PC-9 (cell line): ENCODE measurements at places on chromosomes 16 and 17. TPM values are rescaled to one million over a fixed set of nuclear protein-coding genes. Genes with fewer than 3 reads are reported as not detected.
A peak's percentile ranks its signal among the peaks of the same experiment; 100 is the strongest.

DNA sequence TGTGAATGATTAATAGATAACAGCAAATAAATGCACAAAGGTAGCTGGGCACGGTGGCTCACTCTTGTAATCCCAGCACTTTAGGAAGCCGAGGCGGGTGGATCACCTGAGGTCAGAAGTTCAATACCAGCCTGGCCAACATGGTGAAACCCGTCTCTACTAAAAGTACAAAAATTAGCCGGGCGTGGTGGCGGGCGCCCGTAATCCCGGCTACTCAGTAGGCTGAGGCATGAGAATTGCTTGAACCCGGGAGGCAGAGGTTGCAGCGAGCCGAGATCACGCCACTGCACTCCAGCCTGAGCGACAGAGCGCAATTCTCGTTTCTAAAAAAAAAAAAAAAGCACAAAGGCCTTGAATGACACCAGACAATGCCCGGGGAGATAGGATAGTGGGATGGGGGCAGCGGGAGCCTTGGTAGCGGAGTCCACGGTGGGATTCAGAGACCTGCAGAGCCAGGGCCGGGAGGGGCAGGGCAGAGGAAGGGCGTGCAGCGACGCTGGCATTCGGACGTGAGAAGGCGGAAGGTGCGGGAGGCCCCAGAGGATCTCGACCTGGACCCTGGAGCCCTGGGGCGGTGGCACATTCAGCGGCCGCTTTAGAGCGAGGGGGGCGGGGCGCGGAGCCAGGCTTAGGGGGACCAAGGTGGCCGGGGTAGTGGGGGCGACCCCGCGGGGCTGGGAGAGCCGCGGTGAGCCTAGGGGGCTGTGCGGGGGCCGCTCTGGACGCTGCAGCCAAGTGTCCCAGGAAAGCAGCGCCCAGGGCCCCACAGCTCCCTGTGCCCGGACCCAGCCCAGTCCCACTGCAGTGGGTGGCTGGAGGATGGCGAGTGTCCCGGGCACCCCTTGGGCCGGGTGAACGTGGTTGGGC is 999 bp upstream of the FLYWCH2 start:
- DNase-seq = peak; percentile 58
- peaks cover 5% of the 10 kb centered on the region; the same call in 1 of the 2 replicates for H3K4me1 ChIP-seq
- peak overlapping the region; percentile 95 for H3K4me3 ChIP-seq
- no peaks in the 10 kb centered on the region for H3K36me3 ChIP-seq
- H3K27me3 ChIP-seq = no peaks in the 10 kb centered on the region

DNA sequence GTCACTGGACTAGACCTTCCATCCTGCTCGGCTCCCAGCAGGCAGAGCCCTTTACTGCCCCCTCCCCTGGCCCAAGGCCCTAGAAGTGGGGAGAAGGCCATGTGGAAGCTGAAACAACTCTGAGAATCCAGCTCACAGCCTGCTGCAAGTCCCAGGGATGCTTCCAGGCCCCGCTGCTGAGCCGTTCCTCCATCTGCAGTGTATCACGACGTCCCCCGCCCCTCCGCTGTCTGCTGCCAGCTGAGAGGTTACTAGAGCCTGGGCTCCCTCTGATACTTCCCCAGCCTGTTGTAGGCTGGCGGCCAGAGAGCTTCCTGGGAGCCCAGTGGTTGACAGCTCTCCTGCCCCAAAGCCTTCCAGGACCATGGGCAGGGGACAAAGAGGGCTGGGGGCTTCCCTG is 118.2 kb downstream of the MGAT5B start:
- H3K27me3 ChIP-seq = no peaks in the 10 kb centered on the region
- H3K4me3 ChIP-seq = no peak overlapping the region
- DNase-seq = no peak
- no peaks in the 10 kb centered on the region for H3K4me1 ChIP-seq
- no peak overlapping the region for H3K27ac ChIP-seq

- H3K4me1 ChIP-seq = peaks cover 68% of the 10 kb centered on the region
- no peaks in the 10 kb centered on the region for H3K27me3 ChIP-seq
- H3K27ac ChIP-seq = peak overlapping the region; percentile 99
- peak; percentile 96 for DNase-seq
These were observed 21.7 kb downstream of the KRT23 start for GRCh38 chr17:40915721-40916256.

The CASKIN1 gene
- 2.1 and 3.3 TPM in 2 replicates for total RNA-seq

- no peaks in the 10 kb centered on the region for H3K36me3 ChIP-seq
- H3K4me3 ChIP-seq = no peak overlapping the region
- H3K4me1 ChIP-seq = peaks cover 14% of the 10 kb centered on the region
- peak; percentile 69 for DNase-seq
- no peaks in the 10 kb centered on the region for H3K27me3 ChIP-seq
These were observed 23.4 kb upstream of the METRNL start for GRCh38 chr17:83055911-83056582.

GRCh38 chr16:28155293-28155692 is 56.5 kb downstream of the XPO6 start:
- H3K27ac ChIP-seq = no peak overlapping the region
- no peak overlapping the region for H3K4me3 ChIP-seq
- no peaks in the 10 kb centered on the region for H3K27me3 ChIP-seq
- DNase-seq = no peak
- H3K36me3 ChIP-seq = peaks cover 29% of the 10 kb centered on the region; the same call in 1 of the 2 replicates

DNA sequence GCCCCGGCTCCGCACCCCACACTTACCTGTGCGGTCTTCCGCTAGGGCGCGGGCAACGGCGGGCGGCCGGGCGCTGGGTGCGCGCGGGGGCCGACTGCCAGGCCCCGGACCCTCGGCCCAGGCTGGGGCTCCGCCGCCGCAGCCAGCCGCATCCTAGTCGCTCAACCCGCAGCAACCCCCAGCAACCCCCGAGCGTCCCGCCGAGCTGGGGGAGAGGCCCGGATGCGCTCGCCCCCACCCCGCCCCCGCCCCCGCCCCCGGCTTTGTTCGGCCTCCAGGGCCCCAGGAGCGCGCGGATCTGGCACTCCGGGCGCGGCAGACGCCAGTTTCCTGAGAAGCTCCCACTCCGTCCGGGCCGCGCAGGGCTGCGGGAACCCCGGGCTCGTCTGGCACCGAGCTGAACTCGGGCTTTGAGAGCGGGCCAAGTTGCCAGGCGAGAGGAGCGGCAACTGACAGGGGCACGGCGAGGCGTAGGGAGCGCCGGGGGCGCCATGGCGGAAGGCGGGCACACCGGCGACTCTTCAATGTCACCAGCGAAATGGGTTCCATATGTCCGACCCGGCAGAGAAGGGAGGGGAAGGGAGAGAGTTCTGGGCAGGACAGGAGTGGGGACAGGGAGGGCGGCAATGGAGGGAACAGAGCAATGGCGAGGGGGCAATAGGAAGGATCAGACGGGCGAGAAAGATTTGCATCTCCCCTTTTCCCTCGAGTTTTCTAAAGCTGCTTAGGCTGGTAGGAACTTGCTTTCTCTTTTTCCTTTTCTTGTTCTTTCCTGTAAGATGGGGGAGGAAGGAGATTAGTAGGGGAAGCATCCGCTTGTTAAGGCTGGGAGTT is 13.7 kb downstream of the HOXB4 start:
- no peaks in the 10 kb centered on the region for H3K36me3 ChIP-seq

DNA sequence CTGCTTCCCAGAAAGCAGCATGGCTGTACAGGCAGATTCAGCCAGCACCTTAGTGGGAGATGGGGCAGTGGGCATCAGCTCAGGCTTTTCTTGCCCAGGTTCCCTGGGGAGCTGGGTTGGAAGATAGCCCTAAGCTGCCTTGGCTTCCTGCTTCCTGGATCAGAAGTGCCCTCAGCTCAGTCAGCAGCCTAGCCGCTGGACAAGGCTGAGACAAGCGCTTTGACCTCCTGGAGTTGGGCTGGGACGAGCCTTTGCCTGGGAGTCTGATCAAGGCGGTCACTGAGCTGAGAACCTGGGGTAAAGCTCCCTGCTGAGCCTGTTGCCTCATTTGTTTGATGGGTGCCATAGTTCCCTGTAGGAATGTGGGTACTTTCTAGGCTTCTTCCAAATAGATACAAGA is 190.0 kb downstream of the RAB11FIP4 start:
- peaks cover 21% of the 10 kb centered on the region; the same call in 1 of the 2 replicates for H3K36me3 ChIP-seq
- H3K4me3 ChIP-seq = no peak overlapping the region
- H3K27ac ChIP-seq = peak overlapping the region; percentile 71
- H3K4me1 ChIP-seq = peaks cover 63% of the 10 kb centered on the region

DNA sequence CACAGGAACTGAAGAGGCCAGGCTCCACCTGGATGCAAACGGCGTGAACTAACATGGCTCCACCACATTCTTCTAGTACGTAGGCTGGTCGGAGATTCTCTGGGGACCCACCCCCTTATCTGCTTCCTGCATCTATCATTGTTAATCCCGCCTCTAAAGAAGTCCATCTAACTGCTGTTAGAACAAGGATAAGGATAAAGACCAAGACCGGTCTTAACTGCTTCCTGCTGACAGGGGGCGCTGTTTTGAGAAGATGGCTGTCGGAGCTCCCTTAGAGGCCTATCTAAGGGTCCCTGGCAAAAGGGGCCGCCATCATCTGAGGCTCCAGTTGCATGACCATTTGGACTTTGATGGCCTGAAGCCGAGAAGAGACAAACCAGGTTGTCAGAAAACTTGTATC is 25.8 kb upstream of the TNFSF12 start:
- H3K27me3 ChIP-seq = no peaks in the 10 kb centered on the region
- H3K4me3 ChIP-seq = no peak overlapping the region
- no peak overlapping the region for H3K27ac ChIP-seq
- no peaks in the 10 kb centered on the region for H3K36me3 ChIP-seq

The IFI35 gene
- 19.7 and 22.1 TPM in 2 replicates for total RNA-seq

The UBE2I gene
- total RNA-seq = 218 and 271 TPM in 2 replicates

The TPSD1 gene
- total RNA-seq = not detected in 2 replicates

GRCh38 chr16:13348416-13348815 is 447.0 kb downstream of the SHISA9 start:
- no peak overlapping the region for H3K4me3 ChIP-seq
- H3K27ac ChIP-seq = no peak overlapping the region
- H3K4me1 ChIP-seq = no peaks in the 10 kb centered on the region
- no peaks in the 10 kb centered on the region for H3K36me3 ChIP-seq
- no peak for DNase-seq

DNA sequence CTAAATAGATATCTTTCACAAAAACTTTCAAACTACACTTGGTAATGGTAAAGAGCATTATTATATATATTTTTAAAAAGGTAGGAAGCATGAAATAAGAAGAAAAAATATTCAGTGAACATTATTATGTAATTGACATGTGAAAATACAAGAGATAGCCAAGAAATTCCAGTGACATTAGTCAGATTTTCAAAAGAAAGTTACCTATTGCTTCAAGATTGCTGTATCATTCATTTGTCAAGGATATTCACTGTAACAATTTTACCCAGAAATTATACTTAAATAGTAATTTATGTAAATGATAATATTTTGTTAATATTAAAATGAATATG is 350.2 kb downstream of the KIF2B start:
- no peaks in the 10 kb centered on the region for H3K4me1 ChIP-seq
- no peak overlapping the region for H3K27ac ChIP-seq
- H3K27me3 ChIP-seq = no peaks in the 10 kb centered on the region
- no peak for DNase-seq
- H3K4me3 ChIP-seq = no peak overlapping the region

- H3K27me3 ChIP-seq = no peaks in the 10 kb centered on the region
- no peak overlapping the region for H3K4me3 ChIP-seq
- no peaks in the 10 kb centered on the region for H3K36me3 ChIP-seq
- no peak overlapping the region for H3K27ac ChIP-seq
- peaks cover 11% of the 10 kb centered on the region; the same call in 1 of the 2 replicates for H3K4me1 ChIP-seq
These were observed 7.1 kb upstream of the DCAF7 start for GRCh38 chr17:63542942-63543821.

DNA sequence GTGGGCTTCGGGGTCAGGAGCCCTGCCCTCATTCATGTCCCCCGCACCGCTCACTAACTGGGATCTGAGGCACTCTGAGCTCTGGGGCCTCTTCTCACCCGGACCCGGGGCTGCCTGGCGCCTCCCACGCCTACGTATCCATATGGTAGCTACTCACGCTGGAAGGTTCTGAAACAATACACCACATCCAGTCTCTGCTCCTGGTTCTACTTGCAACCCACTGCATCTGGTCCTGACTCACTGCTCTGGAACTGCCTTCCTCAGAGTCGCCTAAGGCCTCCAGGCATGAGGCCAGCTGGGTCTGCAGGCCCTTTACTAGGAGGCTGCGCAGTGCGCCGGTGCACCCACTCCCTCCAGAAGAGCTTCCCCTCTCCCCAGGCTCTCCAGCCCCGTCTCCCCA is 18.1 kb downstream of the USP36 start:
- DNase-seq = no peak
- no peaks in the 10 kb centered on the region for H3K4me1 ChIP-seq
- H3K4me3 ChIP-seq = no peak overlapping the region
- H3K27ac ChIP-seq = no peak overlapping the region
